Suprapubic skin (tissue), 4 donors: ENCODE measurements at places on chromosomes 13 and 19. TPM values are rescaled to one million over a fixed set of nuclear protein-coding genes. Genes with fewer than 3 reads are reported as not detected.

- DNase-seq: no peak
These were observed 651.8 kb downstream of the PCDH9 start for GRCh38 chr13:66578305-66578704.

- DNase-seq: no peak
These were observed 27.4 kb upstream of the SIAH3 start for GRCh38 chr13:45878966-45879365.

GRCh38 chr19:14019100-14019499 lies 8.8 kb upstream of the RLN3 start:
- DNase-seq: no peak

GRCh38 chr13:20090349-20090748 lies 70.5 kb downstream of the GJA3 start:
- DNase-seq: no peak

DNA sequence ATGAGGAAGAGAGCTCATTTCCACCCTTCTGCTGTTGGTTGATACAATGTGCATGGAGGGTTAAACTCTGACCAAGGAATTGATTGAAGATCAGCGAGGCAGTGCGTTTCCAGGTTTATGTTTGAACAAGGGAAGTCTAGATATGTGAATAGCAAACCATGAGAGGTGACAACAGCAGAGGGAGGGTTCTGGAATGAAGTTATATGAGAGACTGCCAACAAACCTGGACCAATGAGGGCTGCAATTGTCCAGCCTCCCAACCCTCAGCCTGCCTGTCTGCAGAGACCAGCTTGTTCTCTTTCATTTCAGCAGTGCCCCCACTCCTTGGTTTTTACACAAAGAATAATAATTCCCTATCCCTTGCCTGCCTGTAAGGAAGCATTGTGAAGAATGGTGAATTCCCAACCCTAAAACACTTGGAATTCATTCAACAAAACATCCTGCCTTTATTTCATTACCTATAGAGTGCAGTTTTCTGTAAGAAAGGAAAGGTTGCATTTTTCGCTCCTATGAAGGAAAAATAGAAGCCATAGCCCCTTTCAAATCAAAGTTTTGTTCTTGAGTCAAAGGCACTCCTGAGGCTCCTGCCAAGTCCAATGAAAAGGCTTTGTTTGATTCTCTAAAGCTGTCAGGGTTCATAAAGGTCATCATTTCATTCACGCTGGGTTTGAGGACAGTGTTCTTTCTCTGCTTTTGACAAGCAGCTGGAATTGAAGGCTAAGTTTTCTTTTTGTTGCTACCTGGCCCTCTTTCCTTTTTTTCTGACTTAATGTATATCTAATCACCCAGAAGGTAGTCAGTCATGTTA lies 53.6 kb upstream of the ABCC4 start:
- DNase-seq: no peak

GRCh38 chr13:25682276-25682675 lies 310.5 kb downstream of the ATP8A2 start:
- no peak for DNase-seq

DNA sequence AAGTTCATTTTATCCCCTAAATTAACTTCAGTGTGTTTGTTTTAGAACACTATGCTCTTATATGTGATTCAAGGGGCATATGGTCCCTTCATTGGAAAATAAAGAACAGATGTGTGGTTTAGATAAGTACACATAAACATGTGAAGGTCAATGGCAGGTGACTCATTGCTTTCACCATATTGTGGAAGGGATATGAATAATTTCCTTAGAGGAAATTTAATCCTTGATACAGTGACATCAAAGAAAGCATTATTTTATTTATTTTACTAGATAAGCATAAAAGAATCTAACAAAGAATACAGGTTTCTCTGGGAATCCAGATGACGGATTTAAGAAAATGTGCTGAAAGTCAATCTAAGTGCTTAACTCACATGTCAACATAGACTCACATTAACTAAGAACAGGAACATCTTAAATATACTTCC lies 373.5 kb downstream of the KCTD12 start:
- no peak for DNase-seq

DNA sequence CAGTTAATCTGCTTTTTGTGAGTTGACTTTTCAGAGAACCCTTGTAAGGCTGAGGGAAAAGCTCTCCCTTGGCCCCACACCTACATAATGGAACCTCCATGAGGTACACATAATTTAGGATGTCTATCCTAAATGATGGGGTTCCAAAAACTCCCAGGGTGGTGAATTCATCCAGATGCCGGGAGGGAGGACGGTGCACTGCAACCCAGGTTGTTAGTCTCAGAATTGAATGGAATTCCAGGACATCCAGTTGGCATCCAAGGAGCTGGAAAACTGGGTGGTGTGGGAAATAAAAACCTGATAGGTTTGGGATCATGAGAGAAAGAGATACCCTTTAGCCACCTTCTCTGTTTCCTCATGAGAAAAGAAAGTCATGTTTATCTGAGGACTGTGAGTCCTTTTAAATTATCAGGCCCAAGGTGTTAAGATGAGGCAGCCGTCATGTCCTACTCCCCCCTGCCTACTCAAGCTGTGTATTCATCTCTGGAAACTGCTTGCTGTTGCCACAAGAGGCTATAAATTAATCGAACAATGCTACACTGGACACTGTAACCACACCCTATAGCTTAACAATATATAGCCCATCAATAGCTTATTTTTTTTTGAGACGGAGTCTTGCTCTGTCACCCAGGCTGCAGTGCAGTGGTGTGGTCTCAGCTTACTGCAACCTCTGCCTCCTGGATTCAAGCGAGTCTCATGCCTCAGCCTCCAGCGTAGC lies 49.5 kb downstream of the C13orf46 start:
- no peak for DNase-seq

DNA sequence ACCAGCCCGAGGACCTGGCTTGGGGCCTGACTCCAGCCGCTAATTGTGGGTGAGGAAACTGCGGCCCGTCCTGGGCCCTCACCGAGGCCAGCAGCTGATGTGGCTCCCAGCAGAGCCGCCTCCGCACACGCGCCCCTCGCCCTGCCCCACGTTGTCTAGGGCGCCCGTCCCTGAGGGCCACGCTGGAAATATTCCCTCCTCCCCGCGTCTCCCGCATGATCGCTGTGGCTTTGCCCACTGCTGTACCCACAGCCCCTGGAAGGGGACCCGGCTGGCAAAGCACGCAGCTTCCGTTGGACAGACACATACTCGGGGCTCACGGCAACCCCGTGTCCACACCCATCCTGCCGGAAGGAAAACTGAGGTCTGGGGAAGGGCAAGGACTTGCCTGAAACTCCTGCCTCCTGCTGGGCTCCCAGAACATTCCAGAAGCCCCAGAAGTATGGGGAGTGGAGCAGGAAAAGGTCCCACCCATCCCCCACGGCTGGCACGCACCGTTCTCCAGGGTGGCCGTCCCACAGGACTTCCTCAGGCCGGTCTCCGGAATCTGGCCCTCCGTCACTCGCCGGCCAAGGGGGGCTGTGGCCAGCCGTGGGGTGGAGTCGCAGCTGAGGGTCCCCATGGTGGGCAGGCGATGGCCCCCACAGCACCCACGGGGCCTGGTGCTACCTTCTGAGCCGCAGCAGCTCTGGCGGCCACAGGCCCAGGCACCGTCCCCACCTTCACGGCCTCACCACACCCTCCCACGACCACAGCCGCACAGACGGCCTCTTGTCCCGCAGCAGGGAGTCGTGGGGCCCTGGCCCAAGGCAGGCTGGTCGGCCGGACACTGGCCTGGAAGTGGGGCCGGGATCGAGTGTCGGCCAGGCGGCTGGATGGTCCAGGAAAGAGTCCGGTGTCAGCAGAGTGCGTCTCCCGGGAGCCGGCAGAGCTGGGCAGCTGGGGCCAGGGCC lies 13.6 kb upstream of the SHC2 start:
- no peak for DNase-seq

DNA sequence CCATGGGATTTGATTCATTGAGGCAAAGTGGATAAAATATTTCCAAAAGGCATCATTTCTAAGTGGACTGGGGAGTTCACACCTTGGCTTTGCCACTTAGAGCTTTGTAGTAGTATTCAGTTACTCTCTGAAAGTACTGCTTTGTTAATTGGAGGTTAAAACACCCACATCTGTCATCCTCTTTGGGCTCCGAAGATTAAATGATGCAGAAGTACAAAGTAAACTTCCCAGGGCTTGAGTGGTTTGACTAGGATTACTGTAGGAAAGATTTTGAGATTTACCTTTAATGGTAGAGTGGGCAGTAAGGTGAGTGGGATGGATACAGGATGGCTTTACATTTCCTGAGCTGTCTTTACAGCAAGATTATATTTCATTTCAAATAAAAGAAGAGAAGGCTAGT lies 42.4 kb downstream of the WASF3 start:
- no peak for DNase-seq

- DNase-seq: no peak
These were observed 8.8 kb downstream of the IGLON5 start for GRCh38 chr19:51320280-51320657.

DNA sequence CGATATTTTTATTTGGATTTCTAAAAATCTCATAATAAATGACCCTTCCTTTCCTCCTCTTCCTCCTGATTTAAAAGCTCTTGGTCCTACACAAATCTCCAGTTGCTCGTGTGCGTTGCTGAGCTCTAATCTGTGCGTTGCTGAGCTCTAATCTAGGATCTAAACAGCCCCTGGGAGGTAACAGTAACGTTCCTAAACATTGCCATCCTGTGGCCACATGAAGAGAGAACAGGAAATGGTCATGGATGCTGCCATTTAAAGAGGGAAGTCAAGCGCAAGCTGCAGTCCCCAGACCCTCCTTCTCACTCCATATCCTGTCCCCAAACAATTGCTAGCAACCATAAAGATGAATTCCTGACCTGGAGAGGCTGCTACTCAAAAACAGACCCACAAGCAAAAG lies 170.8 kb downstream of the NUFIP1 start:
- DNase-seq: no peak

GRCh38 chr13:96661612-96662011 lies 332.7 kb downstream of the OXGR1 start:
- DNase-seq: no peak

DNA sequence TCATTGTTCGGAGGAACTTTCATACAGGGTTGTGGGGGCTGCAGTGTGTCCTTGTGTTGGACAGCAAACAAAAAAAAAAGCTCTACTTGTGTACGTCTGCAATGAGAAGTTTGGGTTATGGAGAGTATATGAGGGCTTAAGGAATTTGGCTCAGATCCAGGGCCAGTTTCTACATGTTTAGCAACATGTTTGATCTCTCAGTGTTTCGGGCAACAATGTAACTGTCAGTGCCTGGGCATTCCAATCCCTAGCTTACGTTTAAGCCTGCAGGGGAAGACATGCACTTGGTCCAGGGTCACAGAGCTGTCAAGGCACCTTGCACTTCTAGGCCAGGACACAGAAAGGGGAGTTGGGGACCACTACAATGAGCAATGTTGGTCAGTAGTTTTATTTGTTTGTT lies 13.9 kb downstream of the ZNF543 start:
- no peak for DNase-seq

DNA sequence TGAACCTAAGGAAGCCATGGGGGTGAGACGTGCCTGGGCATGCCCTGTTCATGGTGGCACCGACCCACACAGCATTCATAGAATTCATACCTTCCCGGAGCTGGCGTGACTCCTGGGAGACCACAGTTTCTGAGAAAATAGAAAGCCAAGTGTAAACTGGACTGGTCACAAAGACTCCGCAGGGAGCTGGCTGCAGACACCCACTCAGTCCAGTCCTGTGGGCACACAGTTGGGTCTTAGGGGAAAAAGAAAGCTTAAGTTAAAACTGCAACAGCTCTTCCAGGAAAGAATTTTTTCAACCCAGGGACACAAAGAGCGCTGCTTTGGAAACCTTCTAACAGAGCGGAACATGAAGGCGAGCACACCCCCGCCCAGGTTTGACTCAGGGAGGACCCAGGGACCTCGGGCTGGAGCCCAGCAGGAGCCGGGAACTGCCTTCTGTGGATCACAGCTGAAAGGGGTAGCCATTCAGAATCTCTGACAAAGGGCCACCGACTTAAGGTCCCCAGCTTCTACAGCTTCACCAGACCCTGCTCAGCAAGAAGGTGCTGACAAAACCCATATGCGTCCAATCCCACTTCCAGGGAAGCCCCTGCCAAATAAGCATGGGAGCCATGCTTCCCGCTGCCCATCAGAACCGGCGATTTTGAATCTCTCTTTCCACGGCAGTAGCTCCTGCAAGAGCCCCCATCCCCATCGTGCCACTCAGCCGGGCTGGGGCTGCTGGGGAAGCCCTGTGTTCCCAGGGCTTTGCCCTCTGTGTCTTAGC lies 183.7 kb downstream of the COL4A1 start:
- DNase-seq: no peak

DNA sequence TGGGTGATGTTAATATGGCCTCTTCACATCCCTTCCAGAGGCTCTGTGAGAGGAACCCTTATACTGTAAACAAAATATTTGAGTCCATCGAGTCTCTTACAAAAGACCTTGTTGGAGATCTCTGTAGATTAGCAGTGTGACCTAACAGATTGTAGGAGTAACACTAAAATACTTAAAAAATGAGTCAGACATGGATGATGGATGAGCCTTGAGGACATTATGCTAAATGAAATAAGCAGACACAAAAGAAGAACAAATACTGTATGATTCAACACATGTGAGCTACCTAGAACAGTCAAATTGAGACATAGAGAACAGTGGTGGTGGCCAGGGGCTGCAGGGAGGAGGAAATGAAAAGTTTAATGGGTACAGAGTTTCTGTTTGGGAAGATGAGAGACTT lies 152.2 kb upstream of the UBL3 start:
- no peak for DNase-seq

The C1QTNF9B gene
- total RNA-seq: 1.1 TPM

The ZNF700 gene
- 34.0 TPM for total RNA-seq

The EID2 gene
- total RNA-seq: 10.0 TPM

The MBD3L2 gene
- total RNA-seq: not detected

The SULT2B1 gene
- 99.7 TPM for total RNA-seq

The GZMM gene
- total RNA-seq: not detected
